ENCODE measurements at places on chromosomes 3 and 15.

GRCh38 chr3:16437640-16438039, 75.9 kb downstream of the RFTN1 start:
- DNase-seq = no peak

DNA sequence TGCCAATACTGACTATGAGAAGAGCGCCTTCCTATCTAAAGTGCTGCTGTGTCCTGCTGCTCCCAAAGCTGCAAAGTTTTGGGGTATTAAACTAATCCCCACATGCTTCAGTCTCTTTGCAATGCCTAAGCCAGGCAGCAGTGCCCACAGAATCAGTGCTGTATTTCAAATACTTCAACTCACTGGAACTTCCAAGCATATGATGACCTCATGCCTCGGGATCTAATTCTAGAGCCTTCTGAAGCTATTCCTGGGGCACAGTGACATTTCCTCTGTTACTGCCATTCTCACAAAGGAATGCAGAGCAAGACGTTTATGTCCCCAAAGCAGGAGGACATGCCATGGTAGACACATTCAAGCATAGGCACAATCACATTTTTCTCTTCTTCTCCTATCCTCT, 78.5 kb downstream of the CD200 start:
- DNase-seq = no peak

- DNase-seq = no peak
These were observed 231.9 kb upstream of the DPPA4 start for GRCh38 chr3:109569135-109569846.

DNA sequence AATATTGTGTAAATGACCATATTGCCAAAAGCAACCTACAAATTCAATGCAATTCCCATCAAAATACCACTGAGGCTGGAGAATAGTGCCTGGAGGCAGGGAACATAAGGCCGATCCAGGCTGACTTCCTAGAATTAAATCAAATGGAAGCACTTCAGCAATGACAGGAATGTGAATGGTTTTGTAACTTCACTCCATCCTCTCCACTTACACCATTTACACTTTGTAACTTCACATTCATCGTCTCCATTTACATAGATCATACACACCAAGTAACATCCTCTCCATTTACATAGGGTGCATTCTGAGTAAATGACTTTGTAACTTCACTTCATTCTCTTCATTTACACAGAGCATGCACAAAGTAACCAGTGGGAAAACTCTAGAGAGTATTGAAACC, 11.6 kb downstream of the STRIT1 start:
- DNase-seq = no peak

DNA sequence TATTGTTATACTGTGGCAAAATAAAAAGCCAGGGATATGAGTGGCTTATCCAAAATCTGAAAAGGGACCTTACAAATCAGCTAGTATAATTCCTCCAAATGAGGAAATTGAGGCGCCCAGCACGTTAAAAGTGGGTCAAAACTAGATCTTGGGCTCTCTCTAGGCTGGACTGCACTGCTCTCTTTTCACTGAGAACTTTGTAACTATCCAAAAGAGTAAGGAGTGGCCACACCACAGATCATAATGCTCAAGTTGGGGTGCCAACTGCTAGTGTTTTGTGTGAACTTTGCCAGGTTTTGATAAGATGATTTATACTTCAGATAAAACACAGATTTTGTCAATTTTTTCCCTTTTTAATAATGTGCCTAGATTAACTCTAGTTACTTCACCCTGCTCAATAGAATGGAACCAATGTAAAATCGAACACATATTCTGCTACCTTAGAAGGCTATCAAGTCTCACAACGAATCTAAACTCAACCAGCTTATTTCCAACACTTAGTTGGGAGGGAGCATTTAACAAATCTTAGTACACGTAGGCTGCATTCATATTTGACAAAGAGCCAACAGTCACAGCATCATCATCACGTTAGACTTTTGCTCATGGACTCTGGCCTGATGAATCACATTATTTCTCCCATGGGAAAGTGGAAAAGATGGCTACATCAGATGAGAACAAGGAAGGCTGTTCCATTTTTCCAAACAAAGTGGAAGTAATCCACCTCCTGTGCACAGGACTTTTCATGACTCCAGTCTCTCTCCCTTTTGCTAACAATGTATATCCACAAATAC, 64.4 kb downstream of the ABI3BP start:
- DNase-seq = no peak

- no peak for DNase-seq
These were observed 36.3 kb downstream of the LRTM1 start for GRCh38 chr3:54891540-54891897.

- no peak for DNase-seq
These were observed 512.3 kb upstream of the MDFIC2 start for GRCh38 chr3:70824773-70825172.

DNA sequence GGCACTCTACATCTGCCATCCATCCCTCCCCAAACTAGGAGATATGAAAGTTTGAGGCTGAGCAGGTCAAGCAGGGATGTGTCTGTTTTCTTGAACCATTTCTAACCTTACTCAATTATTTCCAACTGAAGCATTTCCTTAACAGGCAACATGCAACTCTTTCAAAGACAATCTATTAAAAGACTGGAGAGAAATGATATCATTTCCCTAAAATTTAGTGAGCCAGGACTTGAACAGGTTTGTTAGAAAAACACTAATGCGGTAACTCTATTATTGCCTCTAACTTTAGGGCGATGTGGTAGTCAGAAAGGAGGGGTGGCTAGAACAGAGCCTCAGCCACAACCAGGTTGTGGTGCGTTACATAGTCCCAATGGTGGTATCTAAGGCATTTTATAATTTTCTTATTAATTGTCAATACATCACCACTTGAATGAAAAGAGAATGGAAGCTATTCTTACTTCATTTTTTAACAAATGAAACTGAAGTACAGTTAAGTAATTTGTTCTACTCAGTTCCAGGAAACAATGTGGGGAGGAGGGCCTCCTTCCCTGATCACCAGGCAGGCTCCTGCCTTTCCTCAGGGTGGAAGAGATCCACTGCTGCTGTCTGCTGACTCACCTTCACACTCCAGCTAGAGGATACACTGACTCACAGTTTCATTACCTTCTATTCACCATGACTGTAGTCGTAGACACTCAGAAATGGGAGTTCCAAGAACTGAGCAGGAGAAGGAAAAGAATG, 22.8 kb downstream of the MYO1E start:
- no peak for DNase-seq

DNA sequence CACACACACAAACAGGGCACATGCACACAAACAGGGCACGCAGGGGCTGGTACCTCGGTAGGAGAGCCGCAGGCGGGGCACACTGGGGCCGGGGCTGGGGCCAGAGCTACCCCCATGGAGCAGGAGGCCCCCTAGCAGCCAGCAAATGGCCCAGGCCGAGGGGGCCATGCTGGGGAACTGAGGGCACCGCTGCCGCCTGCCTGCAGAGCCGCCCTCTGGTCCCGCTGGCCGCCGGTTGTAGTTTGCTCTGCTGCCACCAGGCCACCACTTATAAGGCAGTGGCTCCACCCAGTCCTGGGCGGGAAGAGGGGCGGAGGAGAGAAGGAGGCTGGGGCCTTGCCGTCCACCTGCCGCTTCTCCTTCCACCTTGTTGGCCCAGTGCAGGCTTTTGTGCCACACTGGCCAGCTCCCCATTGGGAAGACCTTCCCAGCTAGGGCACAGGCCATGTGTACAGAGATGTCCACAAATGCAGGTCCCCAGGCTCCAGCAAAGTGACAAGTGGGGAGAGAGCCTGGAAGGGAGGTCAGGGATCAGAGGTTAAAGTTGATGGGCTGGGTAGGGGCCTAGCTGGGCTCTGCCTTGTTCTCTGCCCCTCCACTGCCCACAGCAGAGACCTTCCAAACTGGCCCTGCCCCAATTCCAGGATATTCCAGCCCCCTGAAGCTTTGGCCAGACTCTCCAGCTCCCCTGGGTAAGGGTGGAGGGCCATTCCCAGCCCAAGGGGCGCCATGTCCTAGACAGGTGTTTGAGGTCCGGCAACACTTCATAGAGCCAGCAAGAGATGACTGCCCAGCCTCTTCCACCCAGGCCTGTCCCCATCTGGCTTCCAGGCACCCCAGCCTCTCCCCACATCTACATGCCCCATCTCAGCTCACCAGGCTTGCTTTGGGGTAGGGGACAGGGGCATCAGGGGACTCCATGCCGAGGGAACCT, at the start of gene SEMA3G:
Gene SEMA3G, minus strand, starts transcription at position 244 of the 934 bp plus-strand sequence. Its CDS starts 76 bp downstream, at position 168.
- DNase-seq = peak; percentile 82

GRCh38 chr3:141352262-141352984, 15.9 kb upstream of the ZBTB38 start:
- no peak for DNase-seq

DNA sequence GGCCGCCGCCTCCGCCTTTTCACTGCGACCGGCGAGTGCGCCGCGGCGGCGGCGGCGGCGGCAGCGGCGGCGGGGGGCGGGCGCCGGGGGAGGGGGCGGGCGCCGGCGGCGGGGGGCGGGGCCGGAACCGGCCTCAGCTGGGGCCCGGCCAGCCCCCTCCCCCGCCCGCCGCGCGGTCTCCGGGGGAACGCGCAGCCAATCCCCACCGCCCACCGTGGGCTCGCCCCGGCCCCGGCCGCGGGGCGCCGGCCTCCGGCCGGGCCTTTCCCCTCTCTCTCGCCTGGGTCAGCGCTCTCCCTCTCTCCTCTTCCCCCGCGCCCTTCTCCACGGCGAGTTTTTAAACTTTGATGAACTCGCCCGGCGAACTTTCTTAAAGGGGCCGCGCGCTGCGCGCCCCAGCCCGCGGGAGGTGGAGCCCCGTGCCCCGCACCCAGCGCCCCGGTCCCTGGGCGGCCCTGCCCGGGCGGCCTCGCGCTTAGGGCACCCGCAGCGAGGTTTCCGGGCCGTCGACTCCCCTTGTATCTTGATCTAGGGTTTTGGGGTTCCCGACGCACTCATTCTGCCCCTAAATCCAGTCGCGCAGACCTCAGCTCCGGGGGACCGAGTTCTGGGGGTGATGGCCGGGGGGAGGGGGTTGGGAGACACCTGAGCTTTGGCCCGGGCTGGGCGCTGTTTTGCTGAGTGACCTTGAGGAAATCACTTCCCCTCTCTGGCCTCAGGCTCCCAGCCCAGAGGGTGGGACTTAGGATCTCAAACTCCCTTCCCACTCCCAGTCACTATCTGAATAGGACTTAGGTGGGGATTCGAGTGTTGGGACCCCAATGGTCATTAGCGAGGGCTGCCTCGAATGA, at the start of gene RBPMS2:
Gene RBPMS2, minus strand, starts transcription at position 39 of the 851 bp plus-strand sequence. CDS start 270 bp downstream, outside the sequence.
- DNase-seq = no peak

DNA sequence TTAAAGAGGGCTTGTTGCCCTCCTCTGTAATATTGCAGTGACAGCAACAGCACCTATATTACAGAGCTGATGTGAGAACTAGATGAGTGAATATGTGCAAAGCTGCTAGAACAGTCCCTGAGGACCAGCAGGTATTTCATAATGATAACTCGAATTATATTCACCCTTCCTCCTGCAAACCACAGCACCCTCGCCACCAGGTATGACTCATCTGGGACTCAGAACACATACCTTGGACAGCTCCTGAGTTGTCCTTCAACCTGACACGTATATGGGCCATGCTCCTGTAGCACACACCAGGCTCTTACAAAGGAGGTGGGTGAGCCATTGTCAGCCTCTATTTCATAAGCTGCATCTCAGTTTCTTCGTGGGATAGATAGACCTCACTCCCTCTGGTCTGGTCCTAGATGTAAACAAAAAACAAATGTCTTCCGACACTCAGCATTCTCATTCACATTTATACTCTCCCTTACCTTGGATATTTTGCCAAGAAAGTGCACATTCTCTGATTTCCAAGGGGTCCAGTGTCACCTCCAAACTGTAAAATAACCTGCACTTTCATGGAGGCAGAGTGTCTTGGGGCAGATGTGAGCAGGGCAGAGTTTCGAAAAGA, 124.5 kb downstream of the TLE3 start:
- no peak for DNase-seq

DNA sequence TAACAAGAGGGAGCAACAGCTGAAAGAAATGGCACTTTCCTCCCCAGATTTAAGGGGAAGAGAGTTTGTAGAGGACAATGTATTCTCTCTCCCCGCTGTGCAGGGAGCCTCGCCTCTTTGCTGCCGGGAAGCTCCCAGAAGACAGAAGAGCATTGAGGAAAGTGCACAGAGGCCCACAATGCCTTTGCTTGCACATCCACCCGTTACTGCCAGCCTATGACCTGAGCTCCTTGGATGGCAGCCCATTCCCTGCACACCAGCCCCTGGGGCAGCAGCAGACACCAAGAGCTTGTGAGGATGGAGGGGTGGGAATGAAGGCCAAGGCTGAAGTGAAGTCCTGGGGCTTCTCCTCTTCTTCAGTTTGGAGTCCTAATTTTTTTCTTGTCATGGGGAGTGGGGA, 67.0 kb downstream of the CLDN11 start:
- no peak for DNase-seq

GRCh38 chr3:4846543-4846942, 132.7 kb upstream of the BHLHE40 start:
- no peak for DNase-seq

DNA sequence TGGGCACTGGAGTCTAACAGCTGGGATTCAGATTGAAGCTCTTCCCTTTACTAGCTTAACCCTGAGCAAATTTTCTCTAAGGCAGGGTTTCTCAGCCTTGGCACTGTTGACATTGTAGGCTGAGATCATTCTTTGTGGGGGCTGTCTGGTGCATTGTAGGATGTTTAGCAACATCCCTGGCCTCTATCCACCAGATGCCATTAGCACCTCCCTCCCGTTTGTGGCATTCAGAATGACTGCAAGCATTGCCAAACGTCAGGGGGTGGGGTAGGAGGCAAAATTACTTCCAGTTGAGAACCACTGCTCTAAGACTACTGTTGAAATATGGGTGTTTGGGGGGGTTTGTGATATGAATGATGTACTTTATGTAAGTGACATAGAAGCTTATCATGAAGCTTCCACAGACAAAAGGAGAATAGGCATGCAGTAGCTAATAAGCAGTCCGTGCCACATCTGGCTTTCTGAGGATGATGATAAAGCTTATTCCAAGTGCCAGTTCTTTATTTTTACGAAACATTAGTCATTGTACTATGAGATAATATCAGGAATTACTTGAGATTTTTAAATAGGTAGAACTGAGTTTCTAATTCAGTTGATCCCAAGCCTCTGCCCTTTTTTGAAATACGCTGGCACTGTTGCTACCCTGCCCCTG, 39.3 kb downstream of the NKIRAS1 start:
- no peak for DNase-seq

- DNase-seq = peak; percentile 64
These were observed 82.7 kb upstream of the SLC6A6 start for GRCh38 chr3:14319654-14320182.

- no peak for DNase-seq
These were observed 269.6 kb upstream of the CFAP20DC start for GRCh38 chr3:59319442-59319841.

Data from GM12892 (cell line).